ENCODE measurements at places on chromosomes 2 and 18.

DNA sequence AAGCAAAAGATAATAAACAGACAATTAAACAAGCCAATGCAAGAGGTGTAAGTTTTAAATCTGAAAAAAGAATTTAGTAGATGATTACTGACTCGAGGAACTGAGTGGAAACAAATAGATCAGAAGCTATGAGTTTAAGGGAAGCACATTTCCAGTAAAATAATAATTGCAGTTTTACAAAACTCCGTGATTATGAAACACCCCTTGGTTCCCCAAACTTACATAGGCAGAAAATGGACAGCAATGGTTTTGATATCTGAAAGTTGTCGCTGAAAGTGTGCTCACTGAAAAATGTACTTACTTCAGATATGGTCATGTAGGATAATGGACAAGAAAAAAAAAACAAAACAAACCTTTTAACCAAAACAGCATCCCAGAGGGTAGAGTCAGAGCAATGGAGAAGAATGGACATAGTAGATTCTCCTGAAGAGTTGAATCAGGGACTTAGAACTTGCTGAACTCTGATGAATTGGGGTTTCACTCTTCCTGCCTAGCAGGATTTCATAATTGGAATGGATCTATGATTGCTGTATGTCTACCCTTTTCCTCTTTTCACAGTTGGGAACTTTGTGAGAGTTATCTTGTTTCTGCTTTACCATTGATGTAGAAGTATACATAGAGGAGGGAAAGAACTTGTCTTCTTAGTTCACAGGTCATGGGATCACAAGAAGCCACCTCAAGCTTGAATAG, 305.6 kb upstream of the ZEB2 start:
- no peak for DNase-seq

- no peak for DNase-seq
These were observed 81.2 kb upstream of the CCBE1 start for GRCh38 chr18:59778434-59778833.

DNA sequence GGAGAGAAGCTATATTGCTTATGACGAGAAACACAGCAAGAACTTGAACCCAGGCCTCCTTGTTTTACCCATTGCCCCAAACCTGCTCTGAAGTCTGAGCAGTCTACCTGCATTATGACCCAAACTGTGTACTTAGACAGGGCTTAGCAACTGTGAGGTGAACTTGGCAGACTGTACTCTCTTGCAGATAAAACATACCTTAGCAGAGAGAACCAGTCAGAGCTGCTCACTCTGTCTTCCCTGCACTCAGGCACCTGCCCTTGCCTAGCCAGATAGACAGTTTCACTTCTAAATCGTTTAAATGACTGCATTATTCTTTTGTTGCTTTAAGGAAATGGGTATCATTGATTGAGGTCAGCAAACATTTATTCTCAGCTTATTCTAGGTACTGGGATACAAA, 20.3 kb downstream of the ITPRID2 start:
- DNase-seq, result no peak

DNA sequence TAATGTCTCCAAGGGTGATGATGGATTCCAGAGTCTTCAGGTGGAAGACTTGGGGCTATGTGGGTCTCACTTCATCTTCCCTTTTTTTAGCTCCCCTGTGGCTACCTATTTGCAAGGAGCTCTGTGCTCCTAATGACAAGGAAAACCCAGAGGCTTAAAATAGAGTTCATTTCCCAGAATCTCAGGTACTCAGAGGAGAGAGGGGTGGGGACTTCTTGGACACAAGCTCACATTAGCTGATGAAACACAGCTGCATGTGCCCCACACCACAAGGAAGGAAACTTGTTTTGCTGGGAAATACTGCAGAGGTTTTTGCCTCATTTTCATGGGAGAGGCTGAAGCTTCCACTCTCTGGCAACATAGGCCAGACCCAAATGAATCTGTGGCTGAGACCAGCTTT, 138.6 kb upstream of the SLC1A4 start:
- no peak for DNase-seq

- no peak for DNase-seq
These were observed 31.9 kb upstream of the ITGA6 start for GRCh38 chr2:172395503-172395902.

All from fibroblast of skin of left quadriceps (primary cell).